ENCODE measurements at places on chromosomes 16 and 17.

DNA sequence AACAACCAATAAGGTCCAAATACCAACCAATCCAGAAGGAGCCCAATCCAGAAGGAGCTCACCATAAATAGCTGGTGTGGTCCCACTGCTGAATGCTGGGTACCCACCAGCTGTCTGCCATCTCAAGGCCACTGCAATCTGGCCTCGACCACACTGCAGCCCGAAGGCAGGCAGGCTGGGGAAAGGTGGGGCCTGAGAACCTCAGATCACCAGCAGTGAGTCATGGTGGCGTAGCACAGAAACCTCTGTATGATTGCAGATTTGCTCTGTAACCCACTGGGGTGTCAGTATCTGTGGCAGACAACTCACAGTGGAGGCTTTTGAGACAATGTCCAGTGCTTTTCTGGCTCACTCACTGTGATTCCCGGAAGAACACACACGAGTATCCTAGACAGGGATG is 14.7 kb upstream of the CMTR2 start:
- DNase-seq = no peak

- DNase-seq = no peak
Measured at GRCh38 chr16:71473891-71474290, 11.8 kb upstream of the ZNF23 start.

DNA sequence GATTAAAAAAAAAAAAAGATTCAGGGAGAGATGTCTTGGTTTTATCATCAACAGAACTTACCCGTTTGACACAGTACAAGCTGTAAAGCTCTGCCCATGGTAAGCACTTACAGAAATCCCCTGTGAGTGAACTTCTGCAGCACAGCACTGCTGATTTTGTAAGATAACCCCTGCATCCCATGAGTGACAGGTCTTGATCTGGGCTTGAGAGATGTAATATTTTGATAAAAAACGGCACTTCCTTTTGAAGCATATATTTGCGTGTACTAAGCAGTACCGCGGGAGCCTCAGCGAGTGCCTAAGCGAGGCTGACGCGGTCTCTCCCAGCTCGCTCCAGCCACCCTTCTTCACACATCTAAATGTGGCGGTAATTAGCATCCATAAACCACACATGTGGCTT is 50.5 kb downstream of the IKZF3 start:
- DNase-seq = peak; percentile 30

GRCh38 chr16:1920727-1921171 is 2.5 kb upstream of the HS3ST6 start:
- DNase-seq = no peak

GRCh38 chr17:69069226-69069750 is 8.6 kb upstream of the ABCA9 start:
- no peak for DNase-seq

- no peak for DNase-seq
Measured at GRCh38 chr17:52606590-52606989, 448.1 kb upstream of the CA10 start.

- no peak for DNase-seq
Measured at GRCh38 chr17:32915245-32915644, 12.7 kb upstream of the TMEM98 start.

- DNase-seq = no peak
Measured at GRCh38 chr17:36946726-36947091, 2.0 kb upstream of the AATF start.

GRCh38 chr17:20116683-20117309 is 107.6 kb downstream of the SPECC1 start:
- peak; percentile 17 for DNase-seq

- DNase-seq = no peak
Measured at GRCh38 chr16:4399001-4399730, 17.2 kb downstream of the CORO7 start.

- DNase-seq = no peak
Measured at GRCh38 chr16:48592839-48593429, 17.0 kb downstream of the N4BP1 start.

DNA sequence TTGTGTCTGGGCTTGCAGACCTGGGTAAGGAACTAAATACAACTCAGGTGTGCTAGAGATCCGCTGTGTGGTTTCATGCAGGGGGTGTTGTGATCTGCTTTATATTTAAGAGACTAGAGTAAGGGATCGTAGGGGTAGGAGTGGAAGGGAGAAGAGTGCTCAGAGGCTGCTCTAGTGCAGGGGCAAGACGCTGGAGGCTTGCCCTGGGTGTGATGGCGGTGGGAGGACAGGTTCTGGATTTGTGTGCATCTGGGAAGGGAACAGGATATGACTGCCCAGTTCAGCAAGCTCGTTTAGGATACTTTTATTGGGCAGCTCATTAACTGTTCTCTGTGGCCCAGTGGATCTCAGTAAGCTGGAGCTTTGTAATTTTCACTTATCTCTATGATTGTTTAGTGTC is 47.6 kb downstream of the RPTOR start:
- no peak for DNase-seq

DNA sequence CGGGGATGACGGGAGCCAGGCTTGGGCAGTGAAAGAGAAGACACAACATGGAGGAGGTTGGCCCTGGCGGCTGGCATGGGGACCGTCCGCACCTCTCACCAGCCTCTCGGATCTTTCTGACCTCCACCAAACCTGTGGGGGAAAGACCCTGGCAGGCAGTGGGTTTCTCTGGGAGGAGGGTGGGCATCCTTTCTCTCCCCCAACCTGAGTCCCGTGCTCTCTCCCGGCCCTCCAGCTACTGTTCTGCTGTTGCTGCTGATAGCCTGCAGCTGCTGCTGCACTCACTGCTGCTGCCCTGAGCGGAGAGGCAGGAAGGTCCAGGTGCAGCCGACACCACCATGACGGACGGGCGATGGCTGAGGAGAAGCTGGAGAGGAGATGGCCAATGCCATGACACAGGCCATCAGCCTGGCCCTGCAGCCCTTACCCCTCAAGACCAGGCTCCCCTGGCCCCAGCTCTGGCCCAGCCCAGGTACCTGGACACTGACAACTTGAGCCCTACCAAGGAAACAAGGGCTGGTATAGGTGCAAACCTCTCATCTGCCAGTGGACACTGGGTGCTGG is 7.4 kb downstream of the SMIM5 start:
- DNase-seq = no peak

DNA sequence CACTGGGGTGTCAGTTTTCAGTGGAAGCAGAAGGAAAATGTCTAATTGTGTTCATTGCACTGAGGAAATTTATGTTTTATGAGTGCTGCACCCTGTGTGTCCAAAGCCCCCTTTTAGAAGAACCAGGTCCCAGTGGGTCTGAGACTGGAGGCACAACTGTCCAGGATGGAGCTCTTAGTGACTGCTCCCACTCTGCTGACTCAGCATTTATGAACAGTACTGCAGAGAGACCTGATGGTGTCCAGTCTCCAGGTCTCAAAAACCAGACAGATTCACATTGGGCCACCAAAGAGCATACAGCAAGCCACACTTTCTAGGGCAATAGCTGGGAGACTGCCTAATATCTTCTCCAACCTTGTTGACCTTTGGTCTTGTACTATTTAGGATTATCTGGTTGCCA is 321.9 kb downstream of the CBLN1 start:
- DNase-seq = no peak

DNA sequence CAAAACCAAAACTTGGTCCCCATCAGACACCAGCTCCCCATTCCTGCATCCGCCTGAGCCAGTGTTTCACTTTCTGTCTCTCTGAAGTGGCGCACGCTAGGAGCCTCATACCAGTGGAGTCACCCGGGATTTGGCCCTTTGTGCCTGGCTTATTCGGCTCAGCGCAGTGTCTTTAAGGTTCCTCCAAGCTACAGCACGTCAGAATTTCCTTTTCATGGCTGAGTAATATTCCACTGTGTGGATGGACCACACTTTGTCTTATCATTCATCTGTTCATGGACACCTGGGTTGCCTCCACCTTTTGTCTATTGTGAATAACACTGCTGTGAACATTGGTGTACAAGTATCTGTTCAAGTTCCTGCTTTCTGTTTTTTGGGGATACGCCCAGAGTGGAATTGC is 45.2 kb upstream of the CHMP6 start:
- DNase-seq = no peak

DNA sequence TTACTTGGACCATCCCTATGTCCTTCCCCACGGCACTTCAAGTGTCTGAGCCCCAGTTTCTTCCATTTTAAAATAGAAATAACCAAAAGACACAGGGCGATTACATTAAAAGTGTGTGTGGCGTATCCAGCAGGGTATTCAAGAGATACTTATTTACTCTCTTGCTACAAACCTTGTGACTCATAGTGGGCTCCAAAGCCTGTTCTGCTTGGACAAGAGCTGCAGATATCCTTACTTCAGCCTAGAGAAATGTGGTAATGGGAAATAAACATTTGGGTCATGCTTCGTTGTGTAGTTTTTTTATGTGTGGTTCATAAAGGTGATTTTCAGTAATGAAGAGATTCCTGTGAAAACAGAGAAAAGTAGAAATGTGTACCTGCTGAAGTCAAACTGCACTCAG is 288.9 kb upstream of the CDH11 start:
- DNase-seq = no peak

DNA sequence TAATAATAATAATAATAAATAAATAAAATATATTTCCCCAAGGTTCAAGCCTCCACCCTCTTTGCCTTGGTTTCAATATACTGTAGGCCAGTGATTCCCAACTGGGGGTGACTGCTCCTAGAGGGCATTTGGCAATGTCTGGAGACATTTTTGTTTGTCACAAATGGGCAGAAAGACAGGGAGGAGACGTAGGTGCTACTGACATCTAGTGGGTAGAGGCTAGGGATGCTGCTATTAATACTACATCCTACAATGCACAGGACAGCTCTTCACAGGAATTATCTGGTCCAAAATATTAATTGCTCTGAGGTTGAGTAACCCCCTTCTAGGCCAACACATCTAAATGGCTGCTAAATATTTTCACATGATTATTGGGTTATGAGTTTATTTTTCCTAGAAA is 12.8 kb upstream of the PRR14 start:
- no peak for DNase-seq

- DNase-seq = no peak
Measured at GRCh38 chr16:855471-855870, 54.9 kb upstream of the GNG13 start.

DNA sequence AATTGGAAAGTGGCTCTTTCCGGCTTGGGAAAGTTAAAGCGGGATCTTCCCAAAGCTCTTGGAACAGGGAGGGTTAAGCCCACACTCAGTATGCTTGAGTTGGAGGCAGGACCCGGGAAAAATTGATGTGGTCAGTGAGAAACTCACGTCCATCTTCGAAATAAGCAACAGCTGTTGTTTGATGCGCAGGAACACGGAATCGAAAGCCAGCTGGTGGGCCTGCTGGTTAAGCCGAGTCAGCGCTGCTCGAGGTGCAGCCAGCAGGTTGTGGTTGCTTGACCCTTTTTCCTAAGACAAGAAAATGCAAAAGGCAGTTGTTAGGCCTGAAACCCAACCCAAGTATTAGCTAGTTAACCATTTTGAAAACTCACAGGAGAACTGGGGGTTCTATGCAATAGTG is 49.4 kb downstream of the COG7 start:
- no peak for DNase-seq

DNA sequence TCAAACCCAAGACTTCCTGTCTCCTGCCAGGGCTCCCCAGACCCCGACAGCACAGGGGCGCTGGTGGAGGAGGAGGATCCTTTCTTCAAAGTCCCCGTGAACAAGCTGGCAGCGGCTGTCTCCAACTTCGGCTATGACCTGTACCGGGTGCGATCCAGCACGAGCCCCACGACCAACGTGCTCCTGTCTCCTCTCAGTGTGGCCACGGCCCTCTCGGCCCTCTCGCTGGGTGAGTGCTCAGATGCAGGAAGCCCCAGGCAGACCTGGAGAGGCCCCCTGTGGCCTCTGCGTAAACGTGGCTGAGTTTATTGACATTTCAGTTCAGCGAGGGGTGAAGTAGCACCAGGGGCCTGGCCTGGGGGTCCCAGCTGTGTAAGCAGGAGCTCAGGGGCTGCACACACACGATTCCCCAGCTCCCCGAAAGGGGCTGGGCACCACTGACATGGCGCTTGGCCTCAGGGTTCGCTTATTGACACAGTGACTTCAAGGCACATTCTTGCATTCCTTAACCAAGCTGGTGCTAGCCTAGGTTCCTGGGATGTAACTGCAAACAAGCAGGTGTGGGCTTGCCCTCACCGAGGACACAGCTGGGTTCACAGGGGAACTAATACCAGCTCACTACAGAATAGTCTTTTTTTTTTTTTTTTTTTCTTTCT is 8.1 kb downstream of the SERPINF1 start:
- DNase-seq = no peak

GRCh38 chr16:3659251-3659650 is 4.8 kb downstream of the DNASE1 start:
- no peak for DNase-seq
